Stimulated activated CD8-positive, alpha-beta memory T cell treated with anti-CD3 and anti-CD28 coated beads, Interleukin-4, amount 100 ng/mL, for 24 hours (primary cell): ENCODE measurements at places on chromosomes 2 and 18.
A peak's percentile ranks its signal among the peaks of the same experiment; 100 is the strongest.

DNA sequence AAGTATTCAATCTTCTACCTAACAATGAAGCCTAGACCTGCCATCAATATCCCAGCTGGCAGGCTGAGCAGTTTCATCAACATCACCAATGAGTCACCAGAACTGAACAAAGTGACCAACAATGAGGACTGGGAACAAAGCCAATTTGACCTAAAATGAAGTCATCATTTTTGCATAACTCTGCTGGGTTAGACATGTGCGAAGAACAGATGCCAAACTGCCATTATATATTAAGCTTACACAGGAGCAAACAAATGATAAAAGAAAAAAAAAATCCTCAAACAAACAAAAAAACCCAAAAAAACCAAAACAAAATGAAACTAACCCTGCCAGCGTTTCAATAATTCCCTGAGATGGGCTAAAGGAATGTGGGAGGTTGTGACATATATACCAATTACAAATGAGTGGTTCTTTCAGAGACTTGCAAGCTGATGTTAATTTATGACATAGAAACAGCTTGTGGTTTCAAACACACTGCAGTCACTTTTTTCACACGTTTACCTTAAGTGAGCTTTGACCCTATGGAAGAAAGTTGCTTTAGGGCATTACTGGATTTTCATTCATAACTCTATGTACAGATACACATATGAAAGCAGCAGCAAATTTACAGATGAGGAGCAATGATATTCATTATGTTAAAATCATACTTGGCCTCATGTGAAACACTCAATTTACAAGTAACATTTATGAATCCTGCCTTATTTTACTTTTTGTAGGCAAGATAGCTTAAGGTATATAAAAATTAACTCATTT is 56.9 kb upstream of the CCDC141 start:
- DNase-seq, result no peak

- no peak for DNase-seq
These were observed 9.4 kb upstream of the RAPGEF4 start for GRCh38 chr2:172726172-172726735.

GRCh38 chr2:105309147-105309545 is 20.4 kb downstream of the TGFBRAP1 start:
- DNase-seq, result no peak

- no peak for DNase-seq
These were observed 95.6 kb upstream of the NABP1 start for GRCh38 chr2:191582355-191582754.

DNA sequence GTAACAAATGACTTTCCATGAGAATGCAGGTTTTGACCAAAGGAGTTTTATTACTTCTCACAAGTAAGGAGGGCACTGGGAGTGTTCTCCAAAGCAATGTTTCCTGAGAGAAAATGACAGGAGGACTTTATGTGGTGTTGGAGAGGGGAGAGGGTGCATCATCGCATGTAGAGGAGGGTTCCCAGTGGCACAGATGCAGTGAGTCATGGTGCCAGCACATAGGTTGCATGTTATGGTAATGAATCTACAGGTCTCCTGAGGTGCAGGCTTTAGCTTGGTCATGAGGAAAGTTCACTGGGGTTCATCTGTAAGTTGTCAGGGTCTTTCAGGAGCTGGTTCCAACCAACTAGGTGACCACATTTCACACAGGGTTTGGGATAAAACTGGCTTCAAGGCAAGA is 30.4 kb downstream of the NAT8 start:
- DNase-seq, result no peak

DNA sequence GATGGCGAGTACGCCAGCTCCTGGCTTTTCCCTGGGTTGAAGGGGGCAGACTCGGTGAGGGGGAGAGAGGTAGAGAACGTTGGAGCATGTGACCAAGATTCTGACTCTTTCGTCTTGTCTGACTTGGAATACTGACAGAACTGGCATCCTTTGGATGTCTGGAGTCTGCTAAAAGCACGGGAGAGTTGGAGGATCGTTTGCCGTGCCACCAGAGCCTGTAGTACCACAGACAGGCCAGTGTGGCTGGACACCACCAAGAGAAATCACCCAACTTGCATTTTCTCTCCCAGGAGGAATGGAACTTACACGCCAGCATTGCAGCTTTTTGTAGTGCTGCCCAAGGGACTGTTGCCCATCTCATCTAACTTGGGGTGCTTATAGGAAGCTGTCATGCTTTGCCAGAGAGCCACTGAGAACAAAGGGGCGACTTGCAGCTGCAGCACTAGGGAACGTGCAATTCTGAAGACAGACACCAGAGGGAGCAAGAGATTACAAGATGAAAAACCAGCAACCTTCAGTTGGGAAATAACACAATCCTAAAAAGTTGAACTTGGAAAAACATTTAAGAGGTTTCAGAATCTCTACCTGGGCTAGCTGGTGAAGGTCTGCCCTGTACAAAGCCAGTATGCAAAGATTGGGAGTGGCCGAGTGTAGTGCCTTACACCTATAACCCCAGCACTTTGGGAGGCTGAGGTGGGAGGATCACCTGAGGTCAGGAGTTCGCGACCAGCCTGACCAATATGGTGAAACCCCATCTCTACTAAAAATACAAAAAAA is 24.1 kb downstream of the PSMG2 start:
- DNase-seq, result peak; percentile 7

GRCh38 chr2:6580982-6581381 is 284.7 kb downstream of the CMPK2 start:
- DNase-seq, result no peak

GRCh38 chr2:7016601-7017211 is 99.5 kb downstream of the RNF144A start:
- no peak for DNase-seq

GRCh38 chr2:235859651-235860050 is 308.5 kb downstream of the GBX2 start:
- DNase-seq, result no peak

GRCh38 chr2:177906041-177906718 is 166.4 kb downstream of the PDE11A start:
- peak; percentile 38 for DNase-seq

DNA sequence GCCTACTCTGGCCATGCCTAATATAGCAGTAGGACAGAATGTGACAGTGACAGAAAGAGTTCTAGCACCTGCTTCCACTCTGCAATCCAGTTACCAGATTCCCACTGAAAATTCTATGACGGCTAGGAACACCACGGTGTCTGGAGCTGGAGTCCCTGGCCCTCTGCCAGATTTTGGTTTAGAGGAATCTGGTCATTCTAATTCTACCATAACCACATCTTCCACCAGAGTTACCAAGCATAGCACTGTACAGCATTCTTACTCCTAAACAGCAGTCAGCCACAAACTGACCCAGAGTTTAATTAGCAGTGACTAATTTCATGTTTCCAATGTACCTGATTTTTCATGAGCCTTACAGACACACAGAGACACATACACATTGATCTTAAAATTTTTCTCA is 45.2 kb upstream of the TTR start:
- DNase-seq, result no peak

DNA sequence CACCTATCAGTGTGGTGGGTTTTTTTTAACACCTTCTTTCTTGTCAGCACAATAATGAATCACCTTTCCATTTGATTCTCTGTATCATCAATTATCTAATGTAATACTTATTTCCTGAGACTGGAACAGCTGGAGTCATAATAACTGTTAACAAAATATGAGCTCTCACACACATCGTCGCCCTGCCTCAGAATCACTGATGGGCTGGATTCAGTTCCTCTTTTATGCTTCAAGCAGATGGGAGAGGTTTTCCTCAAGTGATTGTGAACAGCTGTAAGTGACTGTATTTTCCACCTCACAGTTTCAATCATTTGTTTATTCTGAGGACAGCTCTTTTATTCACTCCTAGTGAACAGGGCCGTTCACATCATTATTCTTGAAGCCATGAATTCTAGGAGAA is 330.2 kb downstream of the DSC3 start:
- DNase-seq, result no peak

- no peak for DNase-seq
These were observed 7.6 kb downstream of the ITGA6 start for GRCh38 chr2:172434821-172435605.

DNA sequence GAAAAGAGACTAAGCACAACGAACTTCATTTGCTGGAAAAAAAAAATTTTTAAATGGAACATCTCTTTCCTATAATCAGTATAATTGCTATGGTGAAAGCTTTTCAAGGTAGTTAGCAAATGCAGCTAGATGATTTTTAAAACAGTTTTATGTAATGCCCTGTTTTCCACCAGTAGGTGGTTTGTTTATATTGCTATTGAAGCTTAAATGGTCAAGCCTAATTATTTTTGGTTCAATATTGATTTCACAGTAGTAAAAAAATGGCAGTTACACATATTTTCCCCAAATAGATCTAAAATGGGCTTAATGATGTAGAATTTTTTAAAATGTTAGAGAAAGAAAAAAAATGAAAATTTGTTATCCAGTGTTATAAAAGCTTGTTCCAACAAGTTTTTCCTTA is 70.2 kb downstream of the CDH19 start:
- no peak for DNase-seq

- peak; percentile 12 for DNase-seq
These were observed 815 bp downstream of the GMCL1 start for GRCh38 chr2:69830045-69830905.

GRCh38 chr2:185144159-185144919 is 546.0 kb downstream of the ZNF804A start:
- DNase-seq, result no peak

DNA sequence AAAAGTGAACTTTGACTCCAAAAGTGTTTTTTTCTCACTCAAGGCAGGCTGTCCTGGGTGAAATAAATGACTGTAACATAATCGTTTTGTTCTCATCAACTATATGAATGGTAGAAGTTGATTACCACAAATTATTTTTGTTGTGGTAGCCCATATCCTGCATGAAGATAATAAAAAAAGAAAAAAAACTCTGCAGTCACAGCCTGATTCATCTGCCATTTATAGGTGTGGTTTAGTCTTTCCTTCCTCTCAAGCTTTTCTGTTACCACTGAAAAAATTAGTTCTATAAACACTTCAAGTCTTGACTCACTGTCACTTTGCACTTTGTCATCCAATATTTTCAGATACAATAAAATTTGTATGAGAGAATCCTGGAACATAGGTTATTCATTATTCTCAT is 522.0 kb downstream of the PLCL1 start:
- no peak for DNase-seq

GRCh38 chr18:75408554-75409506 is 18.7 kb downstream of the SMIM21 start:
- peak; percentile 18 for DNase-seq

DNA sequence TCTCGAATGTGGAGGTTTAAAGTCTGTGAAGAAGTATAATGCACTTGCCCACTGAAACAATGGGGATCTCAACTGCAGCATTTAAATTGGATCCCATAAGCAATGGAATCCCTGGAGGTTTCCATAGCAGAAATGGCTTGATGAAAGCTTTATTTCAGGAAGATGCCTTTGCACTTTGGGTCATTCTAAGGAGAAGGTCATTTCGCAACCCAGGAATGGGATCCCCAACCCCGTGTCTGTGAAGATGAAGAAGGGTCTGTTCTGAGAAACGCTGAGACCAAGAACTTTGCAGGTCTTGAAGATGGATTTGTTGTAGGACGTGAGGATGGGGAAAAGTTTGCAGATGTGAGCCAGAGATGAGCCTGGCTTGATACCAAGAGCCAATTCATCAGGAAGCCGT is 1.8 kb upstream of the KCNG3 start:
- no peak for DNase-seq
